Bronchus fibroblast of lung (primary cell): ENCODE measurements at places on chromosomes 12 and 14. TPM values are rescaled to one million over a fixed set of nuclear protein-coding genes. Genes with fewer than 3 reads are reported as not detected.

SERPINA9 gene
- 0.45 TPM in 1 of 2 replicates, not detected in the other for total RNA-seq

FAM181A gene
- total RNA-seq = not detected in 2 replicates

RNASE7 gene
- not detected in 2 replicates for total RNA-seq

NKX2-1 gene
- not detected in 2 replicates for total RNA-seq
